HuH-7.5 (cell line): ENCODE measurements at places on chromosomes 4 and X.

- no peak for DNase-seq
These were observed 29.8 kb downstream of the FAM149A start for GRCh38 chr4:186134257-186134656.

- DNase-seq: no peak
These were observed 9.9 kb downstream of the ZNF157 start for GRCh38 chrX:47380268-47380667.

DNA sequence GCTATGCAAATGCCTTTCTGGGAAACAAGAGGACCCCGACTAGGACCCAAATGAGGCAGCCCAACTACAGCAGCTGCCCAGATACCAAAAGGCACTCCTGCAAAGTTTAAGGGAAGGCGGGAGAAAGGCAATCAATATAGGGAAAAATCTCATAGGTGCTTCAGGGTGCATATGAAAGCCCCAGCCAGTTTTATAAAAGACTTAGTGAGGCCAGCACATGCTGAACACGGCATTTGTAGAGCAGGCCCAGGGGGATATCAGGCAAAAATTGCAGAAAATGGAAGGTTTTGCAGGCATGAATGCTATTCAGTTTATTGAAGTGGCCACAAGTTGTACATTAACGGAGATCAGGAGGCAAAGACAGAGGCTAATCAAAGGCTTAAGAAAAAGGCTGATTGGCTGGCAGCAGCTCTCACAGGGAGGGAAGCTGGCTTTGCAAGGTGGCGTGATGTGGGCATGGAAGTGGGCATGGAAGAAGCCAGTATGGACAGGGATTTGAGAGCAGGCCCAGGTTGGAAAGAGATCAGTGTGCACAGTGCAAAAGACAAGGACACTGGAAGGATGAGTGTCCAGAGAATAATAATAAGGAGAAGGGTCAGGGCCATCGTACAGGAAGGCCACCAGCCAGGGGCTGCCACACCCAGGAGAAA lies 37.7 kb upstream of the UGT2B7 start:
- DNase-seq: no peak

GRCh38 chr4:150106886-150107285 lies 28.6 kb downstream of the DCLK2 start:
- DNase-seq: no peak

DNA sequence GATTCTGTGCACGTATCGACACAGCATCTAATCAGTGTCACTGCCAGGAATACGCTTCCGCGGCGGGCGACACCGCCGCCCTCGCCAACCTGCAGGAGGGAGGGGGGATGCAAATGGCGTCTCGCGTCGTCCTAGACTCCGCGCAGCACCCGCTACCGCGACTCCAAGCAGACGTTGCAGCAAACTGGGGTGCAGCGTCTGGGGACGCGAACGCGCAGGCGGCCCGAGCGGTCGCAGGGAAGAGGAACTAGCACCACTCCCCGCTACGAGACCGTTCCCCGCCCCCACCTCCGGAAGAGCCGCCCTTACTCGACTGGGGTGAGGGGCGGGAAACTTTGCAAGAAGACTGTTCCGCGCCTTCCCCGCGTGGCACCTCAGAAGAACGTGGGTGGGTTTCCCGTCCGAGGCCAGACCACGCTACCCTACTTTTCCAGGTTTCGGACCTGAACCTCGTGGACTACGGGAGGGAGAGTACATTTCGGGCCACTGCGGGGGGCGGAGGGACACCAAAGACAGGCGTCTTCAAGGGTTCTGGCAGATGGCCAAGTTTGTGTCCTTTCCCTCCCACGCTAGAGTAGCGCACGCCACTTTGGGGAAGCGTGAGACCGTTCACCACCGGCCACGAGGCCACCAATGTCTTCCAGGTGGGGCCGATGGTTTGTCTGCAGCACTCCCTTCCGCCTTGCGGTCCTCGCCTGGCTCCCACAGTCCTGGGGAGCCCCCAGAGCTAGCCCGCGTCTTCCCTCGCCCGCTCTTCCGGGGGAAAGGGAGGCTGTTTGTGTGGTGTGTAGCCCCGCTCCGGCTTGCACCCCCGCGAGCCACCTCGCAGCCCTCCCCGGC lies 78.0 kb upstream of the BCOR start:
- DNase-seq: no peak

DNA sequence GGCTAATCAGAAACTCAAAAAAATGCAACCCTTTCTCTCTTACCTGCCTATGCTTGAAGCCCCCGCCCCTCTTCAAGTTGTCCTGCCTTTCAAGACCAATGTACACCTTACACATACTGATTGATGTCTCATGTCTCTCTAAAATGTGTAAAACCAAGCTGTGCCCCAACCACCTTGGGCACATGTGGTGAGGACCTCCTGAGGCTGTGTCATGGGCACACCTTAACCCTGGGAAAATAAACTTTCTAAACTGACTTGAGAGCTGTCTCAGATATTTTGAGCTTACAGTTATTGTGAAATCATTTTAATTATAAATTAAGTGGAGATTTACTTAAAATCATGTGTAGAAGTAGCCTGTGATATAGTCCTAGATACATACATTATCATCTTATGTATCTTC lies 22.2 kb downstream of the GUF1 start:
- no peak for DNase-seq

- no peak for DNase-seq
These were observed at the start of gene TMEM255A for GRCh38 chrX:120310861-120311726. TSS of gene TMEM255A (minus strand) at chrX:120311461. CDS start at chrX:120311309, 152 bp downstream.

GRCh38 chr4:8071766-8072165 lies 86.8 kb downstream of the ABLIM2 start:
- no peak for DNase-seq

GRCh38 chr4:183599690-183600089 lies 59.3 kb downstream of the RWDD4 start:
- no peak for DNase-seq

- DNase-seq: peak; percentile 28
These were observed 590 bp downstream of the GABRA2 start for GRCh38 chr4:46389301-46389775.

DNA sequence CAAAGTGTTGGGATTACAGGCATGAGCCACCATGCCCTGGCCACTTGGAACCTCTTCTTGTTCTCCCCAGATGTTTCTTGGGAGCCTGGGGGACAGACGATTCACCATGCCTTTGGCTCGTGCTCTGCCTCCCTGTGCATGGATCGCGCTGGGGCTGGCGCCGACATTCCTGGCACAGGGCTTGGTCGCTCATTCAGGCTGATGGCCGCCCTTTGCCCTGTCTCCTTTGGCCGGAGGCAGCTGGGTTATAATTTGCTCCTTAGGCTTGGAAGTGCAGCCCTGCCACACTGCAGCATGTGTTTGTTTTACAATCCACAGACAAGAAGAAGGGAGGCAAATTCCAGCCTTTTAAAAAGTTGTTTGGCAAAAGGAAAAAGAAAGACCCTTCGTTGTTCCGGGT lies 115.3 kb downstream of the AASDH start:
- no peak for DNase-seq

DNA sequence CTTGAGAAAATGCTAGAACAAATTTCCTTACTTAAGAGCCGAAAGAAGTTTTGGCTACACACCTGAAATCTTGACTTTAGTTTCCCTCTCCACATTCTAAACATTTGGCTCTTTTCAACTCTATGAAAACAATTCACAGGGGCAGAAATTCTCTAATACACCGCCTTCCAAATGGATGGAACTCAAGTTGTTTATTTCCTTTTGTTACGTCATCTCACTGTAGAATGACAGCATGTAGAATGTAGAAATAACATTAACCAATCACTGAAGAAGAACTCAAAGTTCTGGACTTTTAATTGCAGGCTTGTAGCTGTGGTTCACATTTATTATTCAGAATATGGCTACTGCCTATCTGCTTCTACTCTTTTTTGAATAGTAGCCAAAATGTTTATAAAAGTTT lies 1.9 kb downstream of the DMP1 start:
- DNase-seq: no peak

GRCh38 chrX:149372866-149373265 lies 132.2 kb downstream of the IDS start:
- no peak for DNase-seq

- no peak for DNase-seq
These were observed 37.3 kb downstream of the APBB2 start for GRCh38 chr4:41177016-41177415.
